ENCODE measurements at places on chromosomes 4 and X. TPM values are rescaled to one million over a fixed set of nuclear protein-coding genes. Genes with fewer than 3 reads are reported as not detected.

Gene TMEM144
- polyA plus RNA-seq = 6.3 TPM

Gene RPL9
- 829 TPM for polyA plus RNA-seq

Gene TEX11
- 0.04 TPM for polyA plus RNA-seq

Gene NPY2R
- polyA plus RNA-seq = 0.05 TPM

Gene DCAF12L1
- 0.40 TPM for polyA plus RNA-seq

Gene NWD2
- polyA plus RNA-seq = 0.01 TPM

Gene SPP1
- 91.3 TPM for polyA plus RNA-seq

Gene PGAM4
- 0.51 TPM for polyA plus RNA-seq

Data from right lung (tissue), 10 donors.